Activated naive CD8-positive, alpha-beta T cell treated with anti-CD3 and anti-CD28 coated beads for 36 hours (primary cell): ENCODE measurements at places on chromosomes 2 and 18. TPM values are rescaled to one million over a fixed set of nuclear protein-coding genes. Genes with fewer than 3 reads are reported as not detected.

SLC4A5 gene
- 0.74 TPM for total RNA-seq

CHN1 gene
- 18.6 TPM for total RNA-seq

UGT1A4 gene
- not detected for total RNA-seq

- H3K36me3 ChIP-seq = no peaks in the 10 kb centered on the region
- no peak overlapping the region for H3K4me3 ChIP-seq
- H3K4me1 ChIP-seq = no peaks in the 10 kb centered on the region
- peaks cover 7% of the 10 kb centered on the region for H3K27me3 ChIP-seq
- no peak overlapping the region for H3K27ac ChIP-seq
Measured at GRCh38 chr2:205734436-205735037, 52.2 kb downstream of the NRP2 start.

DNA sequence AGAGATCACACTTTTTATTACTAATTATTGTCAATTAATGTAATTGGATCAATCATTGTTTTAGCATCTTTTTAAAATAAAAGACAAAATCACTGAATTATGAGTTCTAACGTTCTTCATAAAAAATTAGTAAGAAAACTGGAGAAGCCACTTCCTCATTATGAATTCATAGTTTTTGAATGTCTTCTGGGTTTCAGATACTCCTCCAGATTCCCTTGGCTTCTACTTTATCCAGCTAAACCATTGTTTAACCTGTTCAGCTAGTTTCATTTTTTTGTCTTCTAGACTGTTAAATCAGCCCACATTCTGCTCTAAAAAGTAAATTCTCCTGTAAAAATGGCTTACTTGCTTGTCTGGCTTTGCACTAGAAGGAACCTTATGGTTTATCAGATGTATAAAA lies 753.4 kb upstream of the ACVR2A start:
- H3K4me3 ChIP-seq = no peak overlapping the region
- peaks cover 3% of the 10 kb centered on the region for H3K27me3 ChIP-seq
- peaks cover 2% of the 10 kb centered on the region for H3K4me1 ChIP-seq
- no peak for DNase-seq
